ENCODE measurements at places on chromosomes 6 and 20.

GRCh38 chr6:157769776-157770426, 53.1 kb upstream of the SNX9 start:
- DNase-seq, result no peak

DNA sequence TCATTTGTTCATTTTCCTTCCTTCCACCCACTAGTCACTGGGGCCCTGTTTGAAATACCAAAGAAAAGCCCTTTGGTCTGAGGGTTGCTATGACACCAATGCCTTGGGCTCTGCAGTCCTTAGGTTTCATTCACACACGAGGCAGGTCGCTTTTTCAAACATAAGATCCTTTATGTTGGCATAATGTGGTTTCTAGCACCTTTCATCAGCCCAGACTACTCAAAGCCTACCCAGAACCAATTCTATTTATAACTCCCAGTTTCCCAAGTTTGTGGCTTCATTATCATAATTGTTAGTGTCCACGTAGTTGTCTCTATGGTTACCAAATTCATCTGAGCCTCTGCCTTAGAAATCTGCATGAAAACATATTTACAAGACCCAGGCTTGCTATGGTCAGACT, 6.6 kb upstream of the TP53RK start:
- peak; percentile 63 for DNase-seq

- no peak for DNase-seq
Measured at GRCh38 chr6:50925981-50926380, 107.3 kb downstream of the TFAP2B start.

- DNase-seq, result no peak
Measured at GRCh38 chr6:43725643-43726580, 38.3 kb upstream of the MRPS18A start.

DNA sequence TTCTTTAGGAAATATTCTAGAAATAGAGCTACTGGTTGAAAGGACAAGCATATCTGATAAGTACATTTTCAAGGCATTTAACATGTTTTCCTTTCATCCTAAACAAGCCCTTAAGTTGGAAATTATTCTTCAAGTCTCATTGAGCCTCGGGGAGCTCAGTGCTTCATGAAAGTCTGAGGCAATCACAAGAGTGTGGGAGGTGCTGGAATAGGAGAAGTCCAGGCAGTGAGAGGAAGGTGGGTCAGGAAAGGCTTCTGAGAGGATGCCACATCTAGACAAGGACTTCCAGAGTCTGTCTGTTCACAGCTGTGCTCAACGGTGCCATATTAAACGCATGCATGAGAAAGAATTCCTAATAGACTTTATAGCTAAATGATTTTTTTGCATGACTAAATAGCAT, 69.8 kb downstream of the CD83 start:
- no peak for DNase-seq

DNA sequence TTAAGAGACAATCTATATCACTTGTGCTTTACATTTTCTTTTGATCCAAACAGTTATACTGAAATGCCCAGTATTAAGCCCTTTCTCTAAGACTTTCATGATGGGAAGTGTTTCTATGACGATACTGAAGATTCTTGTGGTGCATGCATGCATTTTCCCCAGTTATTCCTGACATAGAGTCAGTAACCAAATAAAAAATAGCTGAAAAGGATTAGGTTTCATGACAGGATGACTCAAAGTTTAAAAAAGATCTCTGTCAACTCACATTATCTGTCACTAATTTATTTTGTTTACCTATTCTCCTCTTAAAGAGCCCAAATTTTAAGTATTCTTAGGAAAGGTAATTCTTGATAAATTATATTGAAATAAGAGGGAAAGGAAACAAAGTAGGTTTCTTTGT, 98.4 kb downstream of the SESN1 start:
- no peak for DNase-seq
